ENCODE measurements at places on chromosomes 4 and X.

DNA sequence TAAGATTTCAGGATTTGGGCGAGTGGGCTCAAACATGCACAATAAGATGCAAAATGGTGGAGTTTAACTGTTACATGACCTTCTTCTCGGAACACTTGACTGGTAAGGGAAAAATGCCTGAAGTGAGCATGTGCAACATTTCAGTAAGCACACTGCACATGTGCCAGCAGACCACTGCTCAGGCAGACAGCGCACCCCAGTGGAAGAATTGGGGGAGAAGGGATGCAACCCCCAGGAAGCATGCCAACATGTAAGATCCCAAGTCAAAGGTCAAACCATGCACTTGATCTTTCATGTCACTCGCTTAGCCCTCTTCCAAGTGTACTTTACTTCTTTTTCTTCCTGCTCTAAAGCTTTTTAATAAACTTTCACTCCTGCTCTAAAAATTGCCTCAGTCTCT lies 256.3 kb downstream of the CENPC start:
- DNase-seq = no peak

GRCh38 chr4:147492761-147493160 lies 11.9 kb downstream of the EDNRA start:
- no peak for DNase-seq

GRCh38 chr4:76585897-76586360 lies 150.9 kb downstream of the SHROOM3 start:
- peak; percentile 34 for DNase-seq

DNA sequence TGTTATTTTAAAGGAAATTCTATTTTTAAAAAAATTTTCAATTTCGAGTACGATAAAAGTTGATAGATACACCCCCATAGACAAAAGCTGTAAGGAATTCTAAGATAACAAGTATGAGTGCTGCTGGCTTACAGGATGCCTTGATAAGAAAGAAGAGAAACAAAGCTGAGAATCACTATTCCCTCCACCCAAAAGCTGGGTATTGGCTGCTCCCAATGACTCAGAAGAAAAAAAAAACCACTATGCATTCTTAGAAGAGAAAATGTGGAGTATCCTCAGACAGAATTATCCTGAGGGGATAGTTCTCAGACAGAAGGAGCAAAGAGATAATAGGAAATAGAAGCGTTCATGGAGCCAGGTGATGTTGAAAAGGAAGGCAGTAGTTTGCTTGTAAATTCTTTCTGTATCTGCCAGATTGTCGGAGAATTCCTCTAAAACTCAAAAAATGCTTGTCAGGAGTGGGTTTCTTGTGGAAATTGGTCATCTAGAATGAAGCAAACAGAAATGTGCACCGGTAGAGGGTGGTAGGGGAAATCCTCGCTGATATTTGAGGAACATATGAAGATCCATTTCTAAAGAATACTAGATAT lies 217.5 kb upstream of the ADAMTS3 start:
- no peak for DNase-seq

DNA sequence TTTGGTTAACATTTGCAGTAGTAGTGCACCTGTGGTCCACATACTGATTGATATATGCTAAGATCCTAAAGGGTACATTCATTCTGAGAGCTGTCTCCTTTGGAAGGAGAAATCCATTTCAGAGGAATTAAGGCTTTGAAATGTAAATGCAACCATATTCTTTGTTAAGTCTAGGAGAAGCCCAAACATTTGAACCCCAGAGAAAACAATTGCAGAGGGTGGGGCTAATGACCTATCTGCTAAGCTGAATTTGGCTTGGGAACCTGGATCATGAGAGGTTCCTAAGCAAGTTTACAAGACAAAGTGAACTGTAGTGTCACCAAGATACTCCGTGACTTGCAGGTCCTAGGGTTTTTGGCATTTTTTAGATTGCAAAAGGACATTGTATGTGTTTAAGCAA lies 41.2 kb downstream of the LAS1L start:
- DNase-seq = no peak

GRCh38 chr4:135598151-135598550 lies 1396.6 kb upstream of the PABPC4L start:
- no peak for DNase-seq

DNA sequence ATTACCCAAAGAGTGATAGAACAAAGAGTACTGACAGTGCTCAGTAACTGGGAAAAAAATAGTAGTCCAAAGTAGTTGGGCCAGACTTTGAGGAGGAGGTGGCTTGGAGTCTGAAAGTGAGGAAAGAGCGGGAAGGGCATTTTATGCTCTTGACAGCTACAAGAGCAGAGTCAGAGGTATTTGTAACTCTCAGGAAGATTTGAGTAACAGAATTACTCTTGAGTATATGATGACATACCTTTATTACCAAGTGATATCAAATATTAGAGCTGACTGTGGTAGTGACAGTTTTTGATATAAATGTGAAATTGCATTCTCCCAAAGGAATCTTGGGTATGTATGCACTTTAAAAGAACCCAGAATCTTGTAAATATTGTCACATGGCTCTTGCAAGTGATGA lies 2.2 kb downstream of the SLAIN2 start:
- DNase-seq = peak; percentile 26

DNA sequence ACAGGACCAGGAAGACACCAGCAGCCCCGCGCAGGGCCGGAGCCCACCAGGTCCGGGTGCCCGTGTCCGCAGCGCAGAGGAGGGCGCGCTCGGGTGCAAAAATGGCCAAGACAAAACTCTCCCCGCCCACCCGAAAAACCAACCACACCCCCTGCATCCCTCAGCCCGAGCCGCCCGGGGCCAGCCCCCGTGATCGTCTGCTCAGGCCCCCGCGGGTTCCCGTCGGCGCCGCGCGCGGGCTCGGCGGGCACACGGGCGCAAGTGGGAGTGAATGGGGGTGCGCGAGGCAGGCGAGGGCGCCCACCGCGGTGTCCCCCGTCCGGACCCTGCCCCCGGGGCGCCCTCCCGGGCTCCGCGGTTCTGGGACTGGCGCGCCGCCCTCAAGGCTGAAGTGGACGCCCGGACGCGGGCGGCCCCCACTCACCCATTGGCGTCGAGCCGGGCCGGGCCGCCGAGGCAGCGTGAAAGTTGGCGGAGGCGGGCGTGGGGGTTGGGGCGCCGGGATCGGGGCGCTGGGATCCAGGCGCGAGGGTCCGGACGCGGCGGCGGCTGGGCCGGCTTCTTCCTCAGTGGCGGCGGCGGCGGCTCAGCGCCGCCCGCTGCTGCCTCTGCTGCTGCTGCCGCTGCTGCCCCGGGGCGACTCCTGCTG lies 393 bp downstream of the SH3KBP1 start:
- peak; percentile 37 for DNase-seq

- DNase-seq = no peak
These were observed 14.7 kb downstream of the UNC5C start for GRCh38 chr4:95534032-95534431.

- no peak for DNase-seq
These were observed 200.6 kb downstream of the BCOR start for GRCh38 chrX:39896951-39897740.

- DNase-seq = no peak
These were observed 158.1 kb downstream of the LHFPL1 start for GRCh38 chrX:112521676-112522075.

- no peak for DNase-seq
These were observed 679.3 kb downstream of the FAT4 start for GRCh38 chr4:125994024-125994423.

GRCh38 chrX:96909291-96909690 lies 25.6 kb downstream of the RPA4 start:
- DNase-seq = no peak

- no peak for DNase-seq
These were observed 44.8 kb downstream of the RELL1 start for GRCh38 chr4:37641352-37641751.

GRCh38 chrX:131881194-131881593 lies 141.9 kb upstream of the STK26 start:
- DNase-seq = no peak

DNA sequence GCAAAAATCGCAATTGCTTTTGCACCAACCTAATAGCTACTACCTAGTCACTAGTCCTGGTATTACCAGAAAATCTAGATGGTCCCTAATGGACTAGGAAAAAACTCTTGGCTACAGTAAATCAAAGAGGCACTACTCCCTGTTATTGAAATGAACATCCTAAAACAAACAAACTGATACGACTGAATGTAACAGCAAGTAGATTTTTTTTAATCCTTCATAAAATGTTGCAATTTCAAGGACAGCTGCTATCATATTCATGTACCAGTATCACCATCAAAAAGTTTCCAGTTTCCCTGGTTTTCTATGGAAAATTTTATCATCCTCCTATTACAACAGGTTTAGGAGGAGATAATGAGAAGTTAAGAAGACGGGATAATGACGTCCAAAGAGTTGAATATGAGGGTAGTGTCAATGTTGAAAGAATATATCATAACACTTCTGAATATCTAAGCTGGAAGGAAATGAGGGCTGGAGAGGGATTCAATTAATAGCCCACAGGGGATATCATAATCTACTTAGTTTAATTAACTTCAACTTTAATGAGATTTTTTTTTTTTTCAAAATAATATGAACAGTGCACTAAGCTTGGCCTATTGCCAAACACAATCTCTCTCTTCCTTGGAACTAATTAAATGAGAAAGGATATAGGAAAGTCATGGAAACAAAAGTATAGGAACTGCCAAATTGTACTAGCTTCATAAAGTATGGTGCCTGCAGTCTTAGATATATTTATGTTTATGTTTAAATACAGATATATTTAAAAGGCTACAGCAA lies 94.8 kb upstream of the SMIM10 start:
- no peak for DNase-seq

DNA sequence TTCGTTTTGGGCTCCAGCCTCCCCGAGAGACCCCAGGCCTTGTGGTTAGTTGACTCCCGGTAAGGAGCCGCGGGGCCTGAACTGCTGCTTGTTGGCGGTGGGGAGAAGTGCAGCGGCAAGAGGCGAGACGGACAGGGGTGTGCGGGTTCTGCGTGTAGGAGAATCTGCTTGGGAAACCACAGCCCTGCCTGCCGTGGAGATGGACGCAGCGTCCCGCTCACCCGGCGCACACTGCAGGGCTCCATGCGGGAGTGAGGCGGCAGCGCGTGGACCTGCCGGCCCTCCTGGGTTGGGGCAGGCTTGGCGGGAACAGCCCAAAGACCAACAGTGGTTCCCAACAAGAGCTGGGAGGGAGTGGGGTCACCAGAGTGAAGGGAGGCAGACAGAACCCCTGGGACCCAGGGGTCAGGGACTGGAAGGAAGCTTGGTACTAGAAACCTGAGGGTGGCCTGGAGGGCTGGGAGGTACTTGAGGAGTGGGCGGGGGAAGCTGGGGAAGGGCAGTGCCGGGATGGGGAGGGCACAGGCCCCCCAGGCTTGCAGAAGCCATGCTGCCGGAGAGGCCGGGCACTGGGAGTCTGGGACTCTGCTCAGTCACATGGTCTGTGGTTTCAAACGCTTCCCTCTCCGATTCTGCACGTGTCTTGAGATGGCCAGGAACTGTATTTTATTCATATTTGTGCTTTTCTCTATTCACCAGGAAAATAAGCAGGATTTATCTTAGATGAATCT lies 70.8 kb downstream of the RGS12 start:
- no peak for DNase-seq

- peak; percentile 7 for DNase-seq
These were observed 5.7 kb upstream of the AMELX start for GRCh38 chrX:11287505-11287904.

- DNase-seq = no peak
These were observed 134.6 kb downstream of the ASMT start for GRCh38 chrX:1749499-1749898.

- DNase-seq = no peak
These were observed 46.2 kb downstream of the GUCY1B1 start for GRCh38 chr4:155805016-155805415.

GRCh38 chrX:39150220-39150619 lies 349.0 kb downstream of the MID1IP1 start:
- DNase-seq = no peak

GRCh38 chr4:106315476-106315967 lies 487 bp downstream of the TBCK start:
- peak; percentile 52 for DNase-seq

DNA sequence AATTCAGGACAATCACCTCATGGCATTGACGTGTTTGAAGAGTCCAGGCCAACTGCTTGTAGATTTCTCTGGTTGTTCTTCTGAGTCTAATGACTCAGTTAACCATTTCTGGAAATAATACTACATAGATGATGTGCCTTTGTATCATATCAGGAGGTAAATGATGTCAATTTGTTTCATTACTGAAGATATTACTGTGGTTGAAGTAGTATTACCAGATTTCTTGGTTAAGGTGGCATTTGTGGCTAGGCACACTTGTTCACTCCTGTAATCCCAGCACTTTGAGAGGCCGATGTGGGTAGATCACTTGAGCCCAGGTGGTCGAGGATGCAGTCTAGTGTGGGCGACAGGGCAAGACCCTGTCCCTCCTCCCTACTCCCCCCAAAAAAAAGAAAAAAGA lies 15.7 kb downstream of the RPL9 start:
- DNase-seq = no peak

DNA sequence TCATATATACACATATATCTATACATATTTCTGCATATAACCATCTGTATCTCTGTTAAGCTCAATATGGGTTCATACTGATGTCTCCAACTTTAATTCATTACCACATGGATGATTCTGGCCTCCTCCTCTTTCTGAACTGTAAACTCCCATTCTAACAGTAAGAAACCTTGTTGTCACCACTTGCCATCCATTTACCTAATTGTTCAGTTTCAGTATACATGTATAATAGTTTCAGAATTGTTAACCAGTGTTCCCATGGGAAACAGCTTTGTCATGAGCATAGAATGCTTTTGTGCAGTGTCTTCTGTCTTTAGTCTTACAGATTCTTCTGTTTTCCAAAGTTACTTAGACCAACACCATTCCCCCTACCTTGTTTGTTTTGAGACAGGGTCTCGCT lies 35.9 kb downstream of the SLC9A6 start:
- no peak for DNase-seq

GRCh38 chr4:27763830-27764525 lies 903.3 kb downstream of the STIM2 start:
- no peak for DNase-seq

DNA sequence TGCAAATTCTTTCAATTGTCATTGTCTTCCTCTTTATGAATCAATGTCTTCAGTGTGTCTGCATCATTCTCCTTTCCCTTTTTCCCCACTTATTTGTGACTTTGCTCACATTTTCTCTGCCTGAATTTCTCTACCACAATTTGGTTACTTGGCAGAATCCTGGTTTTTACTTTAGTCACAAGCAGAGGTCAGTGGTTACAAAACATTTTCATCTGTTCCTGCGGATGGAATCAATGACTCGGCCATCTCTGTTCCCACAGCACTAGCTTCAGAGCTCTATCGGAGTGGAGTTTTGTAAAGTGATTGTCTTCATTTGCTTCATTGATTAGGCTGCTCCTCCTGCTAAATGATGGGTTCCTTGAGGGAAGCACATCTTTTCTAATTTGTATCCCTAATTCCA lies 501.3 kb upstream of the AADAT start:
- no peak for DNase-seq

- DNase-seq = no peak
These were observed 69.3 kb downstream of the ABCB7 start for GRCh38 chrX:75086731-75087195.

GRCh38 chrX:71579136-71579989 lies 1.1 kb downstream of the GCNA start:
- no peak for DNase-seq

GRCh38 chr4:78024085-78024484 lies 33.0 kb upstream of the FRAS1 start:
- DNase-seq = no peak

Measured in suppressor macrophage treated with lipopolysaccharide for 1 hour (primary cell).